ENCODE measurements at places on chromosomes 3 and 15.

- no peak for DNase-seq
These were observed 288.1 kb downstream of the EPHB1 start for GRCh38 chr3:135083179-135083578.

DNA sequence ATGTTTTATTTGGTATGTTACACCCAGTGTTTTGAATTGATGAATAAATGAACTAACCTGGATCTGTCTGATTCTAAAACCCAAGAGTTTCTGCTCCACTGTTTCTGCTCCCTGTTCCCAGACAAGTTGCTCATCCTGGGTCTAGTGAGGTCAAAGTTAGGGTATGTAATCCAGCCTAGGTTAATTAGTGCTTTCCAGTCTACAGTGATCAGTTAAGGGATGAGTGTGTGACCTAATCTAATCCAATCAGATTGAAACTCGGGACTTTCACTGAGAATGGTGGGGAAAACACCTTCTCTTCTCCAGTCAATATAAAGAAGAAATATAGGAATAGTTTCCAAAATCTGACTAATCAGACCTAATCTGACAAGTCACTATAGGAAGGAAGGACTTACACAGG is 27.8 kb upstream of the RHCG start:
- no peak for DNase-seq

- no peak for DNase-seq
These were observed 192.6 kb downstream of the WDR72 start for GRCh38 chr15:53566912-53567311.

GRCh38 chr3:117217760-117218316 is 508.3 kb downstream of the TUSC7 start:
- DNase-seq = no peak

DNA sequence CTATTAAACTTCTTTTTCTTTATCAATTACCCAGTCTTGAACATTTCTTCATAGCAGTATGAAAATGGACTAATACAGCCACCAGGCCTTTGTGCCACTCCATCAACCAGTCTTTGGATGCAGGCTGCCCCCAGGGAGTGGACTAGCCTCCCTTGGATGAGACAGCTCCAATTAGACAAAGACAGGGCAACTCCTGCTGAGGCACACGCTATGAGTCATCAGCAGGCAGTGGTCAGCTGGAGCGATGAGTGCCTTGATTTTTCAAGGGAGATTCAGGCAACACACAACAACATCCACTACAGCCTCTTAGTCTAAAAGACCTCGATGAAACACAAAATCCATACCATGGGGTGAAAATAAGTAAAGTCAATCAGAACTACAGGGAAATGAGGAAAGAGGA is 160.1 kb downstream of the ARRDC4 start:
- peak; percentile 63 for DNase-seq

- DNase-seq = peak; percentile 72
These were observed at the start of gene ARHGAP31 for GRCh38 chr3:119293871-119294695. Gene ARHGAP31, plus strand, starts transcription at chr3:119294383. Its CDS starts 522 bp downstream, at chr3:119294905.
